ENCODE measurements at places on chromosomes 6 and 20. TPM values are rescaled to one million over a fixed set of nuclear protein-coding genes. Genes with fewer than 3 reads are reported as not detected.

The POM121L2 gene
- total RNA-seq, result not detected

The TNNC2 gene
- 2.2 TPM for total RNA-seq

The SCUBE3 gene
- total RNA-seq, result 0.44 TPM

The PREX1 gene
- 16.9 TPM for total RNA-seq

The CST5 gene
- total RNA-seq, result not detected
